ENCODE measurements at places on chromosomes 12 and 14.

DNA sequence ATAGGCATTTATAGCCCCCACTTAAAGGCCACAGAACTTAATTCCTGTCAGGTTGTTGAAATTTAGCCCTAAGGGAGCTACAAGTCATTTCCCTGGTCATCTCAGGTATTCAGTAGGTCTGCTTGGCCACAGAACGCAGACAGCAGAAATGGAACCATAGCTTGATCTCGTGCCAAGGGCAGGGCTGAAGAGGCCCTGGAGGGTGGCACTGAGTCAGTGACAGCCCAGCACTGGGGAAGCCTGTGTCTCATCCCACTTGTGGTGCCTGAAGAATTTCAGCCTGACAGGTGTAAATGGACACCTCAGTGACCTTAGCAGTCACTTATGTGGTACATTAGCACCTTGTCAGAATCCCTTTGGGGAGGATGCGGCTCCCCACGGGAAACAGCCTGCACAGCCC, 6.6 kb downstream of the PRKAB1 start:
- no peak for DNase-seq

- DNase-seq, result peak; percentile 61
Observed at GRCh38 chr12:685388-685787, 22.1 kb upstream of the NINJ2 start.

DNA sequence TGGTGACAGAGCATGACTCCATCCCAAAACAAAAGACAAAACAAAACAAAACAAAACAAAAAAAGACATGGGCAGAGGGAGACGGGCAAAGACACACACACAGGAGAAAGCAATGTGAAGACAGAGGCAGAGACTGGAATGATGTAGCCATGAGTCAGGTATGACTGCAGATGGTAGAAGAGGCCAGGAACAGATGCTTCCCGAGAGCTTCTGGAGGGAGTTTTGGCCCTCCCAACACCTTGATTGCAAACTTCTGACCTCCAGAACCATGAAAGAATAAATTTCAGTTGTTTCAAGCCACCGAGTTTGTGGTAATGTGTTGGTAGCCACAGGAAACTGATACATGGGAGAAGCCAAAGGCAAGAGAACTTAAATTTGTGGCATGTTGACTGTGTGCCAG, 27.1 kb downstream of the VWF start:
- no peak for DNase-seq

- no peak for DNase-seq
Observed at GRCh38 chr14:101813171-101813759, 51.8 kb downstream of the PPP2R5C start.

DNA sequence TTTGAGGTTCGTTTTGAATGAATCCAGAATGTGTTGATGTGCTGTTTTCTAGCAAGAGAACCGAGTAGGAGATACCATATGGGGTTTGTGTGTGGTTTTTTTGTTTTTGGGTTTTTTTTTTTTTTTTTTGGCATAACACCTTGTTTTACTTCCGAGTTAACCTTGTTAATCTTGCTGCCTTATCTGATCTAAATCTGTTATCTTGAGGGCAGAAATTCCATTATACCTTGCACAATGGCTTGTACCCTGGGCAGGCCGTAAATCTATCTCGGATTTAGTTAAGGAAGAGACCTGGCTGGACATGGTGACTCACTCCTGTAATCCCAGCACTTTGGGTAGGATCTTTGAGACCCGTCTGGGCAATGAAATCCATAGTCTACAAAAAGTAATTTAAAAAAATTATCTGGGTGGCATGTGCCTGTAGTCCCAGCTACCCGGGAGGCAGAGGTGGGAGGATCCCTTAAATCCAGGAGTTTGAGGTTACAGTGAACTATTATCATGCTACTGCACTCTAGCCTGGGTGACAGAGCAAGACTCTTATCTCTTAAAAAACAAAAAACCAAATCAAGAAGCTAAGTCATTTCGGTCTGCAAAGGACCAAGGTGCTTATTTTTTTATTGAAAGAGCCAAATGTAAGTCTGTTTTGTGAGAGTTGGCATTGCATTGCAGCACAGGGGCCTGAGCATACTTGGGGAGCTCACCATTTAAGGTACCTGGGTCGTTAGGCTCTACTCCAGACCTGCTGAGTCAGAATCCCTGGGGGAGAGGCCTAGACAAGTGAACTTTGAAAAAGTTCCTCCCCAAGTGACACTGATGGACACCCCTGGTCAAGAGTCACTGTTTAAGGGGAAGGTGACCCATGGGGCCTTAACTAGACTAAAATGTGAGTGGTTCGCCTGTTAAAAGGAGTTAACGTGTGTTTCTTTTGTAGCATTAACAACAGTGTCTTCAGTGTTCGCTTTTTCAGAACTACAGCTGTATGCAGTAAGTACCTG, 6.7 kb downstream of the DLST start:
- no peak for DNase-seq

- no peak for DNase-seq
Observed at GRCh38 chr12:59040656-59041055, 120.4 kb upstream of the LRIG3 start.

GRCh38 chr14:90487031-90487430, 90.2 kb downstream of the CALM1 start:
- DNase-seq, result no peak

DNA sequence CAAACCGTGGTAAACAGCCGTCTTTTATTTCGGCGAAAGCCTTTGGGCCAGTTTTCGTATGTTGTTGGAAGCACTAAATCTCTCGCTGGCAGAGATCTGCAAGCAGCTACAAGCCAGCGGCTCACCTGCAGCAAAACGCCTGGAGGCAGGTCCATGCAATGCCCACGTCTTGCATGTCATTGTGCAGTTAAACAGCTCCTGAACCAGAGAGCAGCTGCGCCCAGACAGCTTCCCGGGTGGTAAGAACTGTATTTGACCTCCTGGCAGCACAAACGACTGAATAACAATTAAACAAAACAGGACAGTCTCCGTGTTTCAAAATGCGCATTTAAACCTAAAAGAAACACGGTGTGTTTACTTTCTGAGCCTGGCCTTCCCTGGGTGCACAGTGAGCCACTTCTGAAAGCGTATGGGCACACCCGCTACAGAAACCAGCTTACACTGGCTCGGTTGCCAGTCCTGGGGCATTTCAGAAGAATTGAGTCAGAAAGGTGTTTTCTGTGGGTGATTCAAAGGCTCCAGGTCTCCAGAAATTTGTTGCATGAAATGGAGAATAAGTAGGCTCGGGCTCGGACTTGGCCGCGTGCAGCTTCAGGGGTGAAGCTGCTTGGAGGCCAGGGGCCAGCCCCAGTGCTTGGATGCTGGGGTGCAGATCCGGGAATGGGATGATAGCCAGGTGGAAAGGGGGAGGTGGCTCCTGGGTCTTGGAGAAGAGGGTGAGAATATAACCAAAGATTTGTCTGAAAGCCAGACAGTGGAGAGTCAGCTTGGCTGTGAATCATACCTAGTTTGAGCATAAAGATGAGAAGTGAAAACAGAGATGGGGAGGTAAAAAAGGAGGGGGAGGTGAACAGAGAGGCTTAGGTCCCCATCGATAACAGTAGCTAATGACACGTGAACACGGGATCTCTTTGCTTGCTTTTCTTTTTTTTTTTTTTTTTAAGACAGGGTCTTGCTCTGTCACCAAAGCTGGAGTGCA, 24.9 kb upstream of the FZD10 start:
- DNase-seq, result no peak

GRCh38 chr12:71780237-71780822, 25.7 kb downstream of the RAB21 start:
- DNase-seq, result no peak

- DNase-seq, result no peak
Observed at GRCh38 chr14:74955229-74956026, at the start of gene PGF. Gene PGF, minus strand, starts transcription at chr14:74955597. Its CDS starts 355 bp downstream, at chr14:74955242.

- no peak for DNase-seq
Observed at GRCh38 chr12:124303579-124304313, 8.9 kb downstream of the RFLNA start.

GRCh38 chr12:45559537-45559936, 170.0 kb upstream of the ARID2 start:
- DNase-seq, result no peak

DNA sequence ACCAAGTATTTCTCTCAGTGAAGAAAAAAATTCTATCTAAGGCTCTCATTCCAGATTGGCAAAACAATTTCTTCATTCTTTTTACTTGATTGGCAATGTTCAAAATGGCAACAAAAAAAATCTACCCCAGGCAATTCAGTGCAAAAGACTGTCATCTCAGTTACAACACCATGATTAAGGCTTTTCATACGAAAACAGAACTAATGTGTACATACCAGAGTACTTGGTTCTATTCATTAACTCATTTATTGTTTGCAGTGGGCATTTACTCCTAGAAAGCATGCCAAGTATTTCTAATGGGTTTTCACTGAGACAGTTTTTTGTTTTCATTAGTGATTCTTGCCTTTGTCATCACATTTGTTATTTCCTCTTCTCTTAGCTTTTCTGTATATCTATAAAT, 33.0 kb downstream of the DBX2 start:
- no peak for DNase-seq

- DNase-seq, result no peak
Observed at GRCh38 chr12:52190860-52191729, 719 bp downstream of the KRT80 start.

DNA sequence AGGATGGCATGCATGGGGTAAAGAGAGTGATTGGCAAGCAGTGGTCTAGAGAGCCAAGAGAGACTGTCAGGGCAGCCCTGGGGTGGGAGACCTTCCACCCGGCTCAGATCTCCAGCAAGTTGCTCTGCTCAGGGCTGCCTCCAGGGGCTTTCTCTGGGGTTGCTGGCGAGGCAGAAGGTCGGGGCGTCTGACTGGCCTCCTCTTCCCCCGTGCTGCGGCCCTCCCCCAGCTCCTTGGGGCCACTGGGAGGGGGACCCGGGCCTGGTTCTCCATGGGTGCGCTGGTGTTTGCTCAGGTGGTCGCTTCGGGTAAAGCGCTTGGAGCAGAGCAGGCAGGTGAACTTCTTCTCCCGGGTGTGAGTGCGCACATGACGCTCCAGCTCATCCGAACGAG, 6.6 kb upstream of the AAAS start:
- no peak for DNase-seq

DNA sequence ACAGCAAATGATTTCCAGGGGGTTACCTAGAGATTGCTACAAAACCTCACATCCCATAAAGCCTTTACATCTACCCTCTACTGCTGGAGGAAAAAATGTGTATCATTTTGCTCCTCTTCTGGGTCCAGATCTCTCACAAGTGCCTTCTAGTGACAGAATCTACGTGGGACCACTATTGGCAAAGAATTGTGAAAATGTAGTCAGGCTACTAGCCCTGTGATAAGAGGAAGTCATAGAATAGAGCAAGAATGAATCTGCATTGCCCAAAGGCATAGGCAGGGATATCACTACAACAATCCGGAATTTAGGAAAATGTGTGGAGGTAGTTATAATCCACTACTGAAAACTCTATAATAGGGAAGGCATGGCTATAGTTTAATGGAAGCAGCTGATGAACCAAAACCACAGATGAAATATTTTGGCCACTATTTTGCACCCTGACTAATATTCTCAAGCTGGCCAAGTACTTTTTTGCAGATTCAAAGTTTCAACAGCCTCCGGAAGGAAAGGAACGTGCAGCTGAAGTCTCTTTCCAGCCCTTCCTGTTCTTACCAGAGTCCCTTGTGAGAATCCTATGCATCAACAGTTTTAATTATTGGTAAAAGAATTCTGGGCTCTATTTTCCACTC, 176.8 kb downstream of the PHLDA1 start:
- no peak for DNase-seq

- DNase-seq, result no peak
Observed at GRCh38 chr12:105358789-105359188, 28.3 kb downstream of the C12orf75 start.

DNA sequence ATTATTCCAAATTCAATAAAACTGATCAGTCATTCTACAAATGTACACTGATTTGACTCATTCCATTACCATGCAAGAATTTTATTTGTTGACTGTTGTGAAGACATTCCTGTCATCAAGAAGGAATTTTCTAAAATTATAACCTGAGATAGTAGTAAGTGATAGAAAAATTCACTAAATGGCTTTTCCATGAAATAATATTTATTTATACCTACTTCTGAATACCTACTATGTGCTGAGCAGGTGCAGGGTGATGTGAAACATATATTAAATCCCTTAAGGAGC, 841.7 kb downstream of the NRXN3 start:
- no peak for DNase-seq

All from activated CD8-positive, alpha-beta memory T cell treated with anti-CD3 and anti-CD28 coated beads for 1 hour (primary cell).